ENCODE measurements at places on chromosomes 5 and 9. TPM values are rescaled to one million over a fixed set of nuclear protein-coding genes. Genes with fewer than 3 reads are reported as not detected.

Gene CTNND2
- 67.6 TPM for polyA plus RNA-seq

Gene GNA14
- 1.1 TPM for polyA plus RNA-seq

Gene OR1Q1
- polyA plus RNA-seq = not detected

Gene MEF2C
- polyA plus RNA-seq = 30.2 TPM

Gene ADCY2
- polyA plus RNA-seq = 1.9 TPM

Gene ITK
- polyA plus RNA-seq = not detected

Measured in neural cell (in vitro differentiated cells).